ENCODE measurements at places on chromosomes 11 and 22.

DNA sequence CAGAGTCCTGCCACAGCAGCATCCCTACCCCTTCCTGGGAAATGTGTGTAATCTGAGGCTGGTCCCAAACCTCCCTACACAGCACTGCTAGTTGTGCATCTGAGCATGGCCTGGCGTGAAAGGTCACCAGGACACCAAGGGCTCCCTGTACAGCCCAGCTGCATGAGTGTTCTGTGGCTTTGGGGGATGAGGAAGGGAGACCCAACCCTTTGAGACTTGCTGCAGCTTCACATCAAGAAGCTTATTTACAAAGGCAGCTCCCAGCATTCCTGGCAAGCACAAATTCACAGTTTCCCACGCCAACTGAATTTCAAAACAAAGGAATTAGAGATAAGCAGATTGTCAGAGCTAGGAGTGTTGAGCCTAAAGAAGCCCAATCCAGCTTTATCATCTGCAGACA is 32.2 kb downstream of the CSNK2A3 start:
- DNase-seq, result no peak

- no peak for DNase-seq
Measured at GRCh38 chr22:26737262-26737661, 79.9 kb downstream of the MIAT start.

DNA sequence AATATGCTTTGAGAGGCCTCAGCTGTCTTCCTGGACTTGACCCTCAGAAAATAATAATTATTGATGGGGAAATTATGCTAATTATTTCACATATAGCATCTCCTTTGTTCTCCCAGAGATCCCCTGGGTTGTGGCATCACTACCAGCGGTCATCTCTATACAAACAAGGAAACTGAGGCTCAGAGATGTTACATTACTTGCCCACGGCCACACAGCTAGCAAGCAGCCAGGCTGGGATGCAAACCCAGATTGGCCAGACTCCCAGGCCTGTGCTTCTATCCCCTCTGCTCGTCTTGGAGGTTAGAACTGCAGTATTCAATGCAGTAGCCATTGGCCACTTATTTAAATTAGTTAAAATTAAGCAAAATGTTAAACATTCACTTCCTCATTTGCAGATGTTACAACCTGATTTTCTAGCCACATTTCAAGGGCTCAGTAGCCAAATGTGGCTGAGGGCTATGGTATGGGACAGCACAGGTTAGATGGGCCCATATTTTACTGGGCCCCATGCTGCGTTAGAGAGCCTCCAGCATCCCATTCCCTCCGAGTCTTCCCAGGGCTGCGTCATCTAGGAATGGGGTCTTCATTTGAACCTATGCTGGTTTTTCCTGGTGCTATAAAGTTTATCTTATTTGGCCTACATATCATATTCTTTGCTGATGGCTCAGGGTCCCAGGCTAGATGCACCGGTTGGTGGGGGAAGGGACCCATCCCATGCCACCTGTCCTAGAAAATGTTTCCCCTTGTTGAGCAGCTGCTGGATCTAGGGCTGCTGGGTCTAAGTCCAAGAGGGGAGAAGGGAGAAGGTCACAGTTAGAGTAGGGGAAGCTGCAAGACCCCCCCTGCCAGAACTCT is 2.2 kb downstream of the SLC35C1 start:
- DNase-seq, result no peak

GRCh38 chr11:128725630-128726319 is 31.9 kb downstream of the FLI1 start:
- no peak for DNase-seq

GRCh38 chr11:100895449-100895848 is 208.4 kb downstream of the ARHGAP42 start:
- DNase-seq, result no peak

DNA sequence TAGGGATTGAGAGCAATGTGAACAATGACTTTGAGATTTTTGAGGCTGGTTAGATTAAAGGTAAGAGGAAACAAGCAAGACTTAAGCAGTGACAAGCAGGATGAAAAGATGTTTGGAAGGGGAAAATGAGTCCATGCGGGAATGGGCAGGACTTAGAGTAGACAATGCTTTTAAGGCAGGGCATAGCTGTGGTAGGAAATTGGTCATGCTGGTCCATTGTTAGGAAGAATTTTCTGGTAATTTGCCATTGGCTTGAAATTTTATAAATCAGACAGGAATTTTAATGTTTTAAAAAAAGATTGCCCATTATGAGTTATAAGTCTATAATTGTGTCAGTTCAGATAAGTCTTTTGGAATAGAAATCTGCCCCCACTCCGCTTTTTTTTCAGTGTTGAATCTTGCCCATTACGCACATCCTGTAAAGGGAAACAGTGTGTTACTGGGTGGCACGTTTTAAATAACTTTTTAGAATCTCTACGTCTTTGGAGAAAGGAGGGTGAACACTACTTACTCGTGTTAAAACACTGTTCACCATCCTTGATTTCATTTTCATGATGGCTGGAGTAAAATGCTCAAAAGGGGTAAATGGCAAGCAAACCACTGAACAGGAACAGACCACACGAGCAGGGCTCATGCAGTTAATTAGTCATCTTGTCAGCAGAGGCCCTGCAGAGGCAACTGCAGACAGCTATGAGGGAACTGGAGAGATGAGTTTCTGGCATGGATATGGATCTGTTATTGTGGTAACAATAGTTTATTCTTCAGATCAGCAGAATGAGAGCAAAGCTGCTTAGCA is 25.0 kb downstream of the SWAP70 start:
- peak; percentile 47 for DNase-seq

- DNase-seq, result no peak
Measured at GRCh38 chr11:65432100-65432650, 9.6 kb downstream of the NEAT1 start.

- DNase-seq, result no peak
Measured at GRCh38 chr22:44638971-44639760, 62.8 kb upstream of the PRR5 start.

DNA sequence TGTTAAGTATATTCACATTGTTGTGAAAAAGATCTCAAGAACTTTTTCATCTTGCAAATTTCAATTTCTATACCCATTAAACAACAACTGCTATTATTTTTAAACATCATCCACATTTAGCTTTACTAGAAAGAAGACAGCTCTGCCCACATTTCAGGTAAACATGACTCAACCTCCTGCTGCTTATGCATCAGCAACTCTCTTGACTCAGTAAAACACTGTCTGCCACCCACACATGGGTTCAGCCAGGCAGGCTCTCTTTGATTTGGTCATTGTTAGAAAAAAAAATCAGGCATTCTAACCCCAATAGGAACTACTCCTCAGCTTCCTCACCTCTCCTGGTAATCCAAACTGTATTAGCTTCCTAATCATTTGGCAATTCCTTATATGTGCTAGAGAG is 5.1 kb upstream of the ENDOD1 start:
- peak; percentile 58 for DNase-seq

GRCh38 chr11:99693941-99694492 is 673.3 kb downstream of the CNTN5 start:
- peak; percentile 60 for DNase-seq

- peak; percentile 8 for DNase-seq
Measured at GRCh38 chr11:123429336-123429735, 733 bp upstream of the GRAMD1B start.

- DNase-seq, result no peak
Measured at GRCh38 chr11:63791495-63792167, 21.6 kb upstream of the SPINDOC start.

All from RWPE1 (cell line).